NCI-H460 (cell line): ENCODE measurements at places on chromosomes 13 and 19.

DNA sequence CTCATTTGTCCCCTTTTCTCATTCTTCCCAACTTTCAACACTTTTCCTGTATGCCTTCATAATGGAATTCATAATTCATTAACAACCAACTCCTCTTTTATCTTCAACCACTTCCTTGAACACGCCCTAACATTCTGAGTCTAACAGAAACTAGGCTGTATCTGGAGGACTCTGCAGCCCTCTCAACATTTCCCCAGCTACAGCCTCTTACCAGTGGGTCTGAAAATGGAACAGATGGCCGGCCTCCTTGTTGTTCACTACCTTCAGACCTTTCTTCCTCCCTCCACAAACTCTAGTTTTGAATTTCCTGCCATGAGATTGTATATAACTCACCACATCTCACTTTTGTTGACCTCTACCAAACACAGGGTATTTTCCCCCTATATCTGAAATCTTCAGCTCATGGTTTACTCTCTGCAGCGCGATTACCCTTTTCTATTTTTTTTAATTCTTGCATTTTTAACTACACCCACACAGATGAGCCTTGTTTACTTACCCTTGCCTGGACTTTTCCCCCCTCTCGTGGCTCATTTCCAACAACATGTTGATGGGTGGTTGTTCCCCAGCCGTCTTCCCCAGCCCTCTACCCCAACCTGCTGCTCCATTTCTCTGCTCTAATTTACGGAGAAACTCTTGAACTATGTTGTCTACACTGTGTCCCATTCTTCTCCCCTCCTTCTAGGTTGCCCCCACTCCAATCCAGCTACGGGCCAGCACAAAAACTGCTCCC is 846 bp downstream of the ZNF790 start:
- no peak for DNase-seq

GRCh38 chr13:21967871-21968270 is 297.0 kb downstream of the FGF9 start:
- DNase-seq = no peak

DNA sequence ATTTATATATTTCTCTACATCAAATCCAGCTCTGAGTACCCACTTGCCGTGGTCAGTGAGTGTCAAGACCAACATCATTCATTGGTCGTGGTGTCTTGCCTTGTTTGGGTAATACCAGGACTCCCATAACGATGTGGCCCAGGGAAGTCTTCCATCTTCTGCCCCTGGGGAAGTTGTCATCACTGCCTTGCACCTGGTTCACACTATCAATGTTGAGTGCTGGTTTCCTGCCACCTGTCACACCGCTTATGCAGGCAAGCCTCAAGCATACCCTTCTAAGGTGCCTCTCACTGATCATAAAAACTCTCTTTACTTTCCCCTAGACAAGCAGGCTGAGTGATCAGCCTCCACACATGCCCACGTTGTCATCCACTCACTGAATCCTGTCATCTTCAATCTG is 382.4 kb downstream of the KCTD12 start:
- no peak for DNase-seq

GRCh38 chr13:97215325-97215724 is 6.8 kb upstream of the MBNL2 start:
- DNase-seq = no peak

- DNase-seq = no peak
These were observed 928.7 kb downstream of the PCDH9 start for GRCh38 chr13:66301482-66301881.

GRCh38 chr13:91383836-91384235 is 14.6 kb upstream of the GPC5 start:
- no peak for DNase-seq

DNA sequence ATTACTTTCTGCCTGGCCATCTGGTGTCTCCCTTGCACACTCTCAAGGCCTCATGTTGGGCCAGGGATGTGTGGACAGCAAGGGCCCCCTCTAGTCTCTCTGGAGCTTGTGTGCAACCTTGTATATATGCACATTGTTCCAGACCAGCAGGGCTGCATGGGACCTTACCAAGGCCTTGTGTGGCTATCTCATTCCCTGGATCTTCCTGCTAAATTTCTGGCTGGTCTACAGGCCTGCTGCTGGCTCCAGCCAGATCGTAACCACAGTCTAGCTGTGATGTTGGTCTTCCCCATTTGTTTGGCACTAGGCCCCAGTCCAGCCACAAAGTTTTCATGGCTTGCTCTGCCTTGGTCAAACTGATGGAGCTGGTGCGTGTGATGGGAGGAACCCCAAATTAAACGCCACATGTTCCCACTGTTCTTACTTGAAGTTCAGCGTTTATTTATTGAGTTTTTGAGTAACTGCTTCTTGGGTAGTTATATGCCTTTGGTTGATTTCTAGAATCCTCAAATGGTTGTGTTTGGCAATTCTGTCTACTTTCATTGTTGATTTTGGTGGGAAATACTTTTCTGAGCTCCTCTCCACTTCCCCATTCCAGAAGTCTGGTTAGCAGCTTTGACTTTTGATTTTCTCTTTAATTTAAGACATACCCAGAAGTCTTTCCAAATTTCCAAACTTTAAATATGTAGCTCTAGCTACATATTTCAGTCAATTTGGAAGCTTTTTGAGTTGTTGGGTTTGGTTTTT is 56.4 kb downstream of the SIPA1L3 start:
- DNase-seq = no peak

GRCh38 chr13:106337096-106337850 is 198.2 kb downstream of the EFNB2 start:
- no peak for DNase-seq

GRCh38 chr13:39870197-39870747 is 214.8 kb downstream of the COG6 start:
- no peak for DNase-seq

- peak; percentile 25 for DNase-seq
These were observed 56.5 kb downstream of the INTS6 start for GRCh38 chr13:51396352-51396751.

- DNase-seq = no peak
These were observed 2.0 kb downstream of the REX1BD start for GRCh38 chr19:18590273-18591272.

- DNase-seq = no peak
These were observed 32.7 kb downstream of the NALCN start for GRCh38 chr13:101383595-101383994.

DNA sequence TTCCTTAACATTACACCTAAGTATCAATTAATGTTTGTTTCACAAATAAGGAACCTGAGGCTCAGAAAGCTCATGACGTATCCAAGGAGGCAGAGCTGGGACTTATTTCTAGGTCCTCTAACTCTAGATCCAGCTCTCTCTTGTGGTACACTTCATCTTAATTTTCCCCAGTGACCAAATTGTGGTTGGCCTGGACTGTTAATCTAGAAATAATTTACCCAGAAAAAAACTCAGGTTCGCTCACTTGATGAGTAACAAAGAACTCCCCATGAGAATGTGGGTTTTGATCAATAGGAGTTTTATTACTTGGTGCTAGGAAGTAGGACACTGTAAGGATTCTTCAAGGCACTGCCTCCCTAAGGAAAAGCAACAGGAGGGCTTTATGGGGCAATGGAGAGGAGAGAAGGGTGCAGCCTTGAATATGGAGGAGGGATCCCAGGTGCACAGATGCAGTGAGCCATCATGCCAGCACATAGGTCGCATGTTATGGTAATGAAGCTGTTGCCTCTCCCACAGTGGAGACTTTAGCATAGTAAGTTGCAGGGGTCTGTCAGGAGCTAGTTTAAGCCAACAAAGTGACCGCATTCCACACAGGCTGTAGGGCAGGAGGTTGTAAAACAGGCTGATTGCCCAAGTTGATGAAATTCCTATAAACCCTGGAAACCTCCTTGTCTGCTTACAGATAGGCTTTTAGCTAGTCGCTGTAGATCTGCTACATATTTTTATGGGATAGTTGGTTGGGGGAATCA is 14.7 kb downstream of the RAP2A start:
- DNase-seq = no peak

DNA sequence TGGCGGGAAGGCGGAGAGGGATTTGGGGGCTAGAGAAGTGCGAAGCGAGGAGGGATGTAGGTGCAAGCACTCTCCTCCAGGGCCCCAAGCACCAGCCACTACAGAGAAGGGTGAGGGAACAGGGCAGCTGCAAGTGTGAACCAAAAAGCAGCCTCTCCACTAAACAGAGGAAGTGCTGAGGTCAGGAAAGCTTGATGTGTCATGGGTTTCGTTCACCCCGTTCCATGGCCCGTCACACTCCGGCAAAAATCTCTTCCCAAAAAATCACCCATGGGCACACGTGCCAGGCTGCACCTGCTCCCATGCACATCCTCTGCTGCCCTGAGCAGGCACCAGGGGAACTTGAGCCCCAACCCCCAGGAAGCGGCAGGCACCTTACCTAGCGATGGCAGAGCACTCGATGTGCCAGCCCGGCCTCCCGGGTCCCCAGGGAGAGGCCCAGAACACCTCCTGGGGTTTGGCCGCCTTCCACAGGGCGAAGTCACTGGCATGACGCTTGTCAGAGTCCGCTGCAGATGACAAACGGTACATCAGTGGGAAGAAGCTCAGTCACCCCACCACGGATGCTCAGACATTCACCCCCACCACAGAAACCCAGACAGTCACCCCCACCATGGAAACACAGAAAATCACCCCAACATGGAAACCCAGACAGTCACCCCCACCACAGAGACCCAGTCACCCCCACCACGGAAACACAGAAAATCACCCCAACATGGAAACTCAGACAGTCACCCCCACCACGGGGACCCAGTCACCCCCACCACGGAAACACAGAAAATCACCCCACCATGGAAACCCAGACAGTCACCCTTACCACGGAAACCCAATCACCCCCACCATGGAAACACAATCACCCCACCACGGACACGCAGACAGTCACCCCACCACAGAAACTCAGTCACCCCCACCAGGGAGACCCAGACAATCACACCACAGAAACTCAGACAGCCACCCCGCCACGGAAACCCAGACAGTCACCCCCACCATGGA is 29.0 kb downstream of the CARS2 start:
- DNase-seq = no peak

DNA sequence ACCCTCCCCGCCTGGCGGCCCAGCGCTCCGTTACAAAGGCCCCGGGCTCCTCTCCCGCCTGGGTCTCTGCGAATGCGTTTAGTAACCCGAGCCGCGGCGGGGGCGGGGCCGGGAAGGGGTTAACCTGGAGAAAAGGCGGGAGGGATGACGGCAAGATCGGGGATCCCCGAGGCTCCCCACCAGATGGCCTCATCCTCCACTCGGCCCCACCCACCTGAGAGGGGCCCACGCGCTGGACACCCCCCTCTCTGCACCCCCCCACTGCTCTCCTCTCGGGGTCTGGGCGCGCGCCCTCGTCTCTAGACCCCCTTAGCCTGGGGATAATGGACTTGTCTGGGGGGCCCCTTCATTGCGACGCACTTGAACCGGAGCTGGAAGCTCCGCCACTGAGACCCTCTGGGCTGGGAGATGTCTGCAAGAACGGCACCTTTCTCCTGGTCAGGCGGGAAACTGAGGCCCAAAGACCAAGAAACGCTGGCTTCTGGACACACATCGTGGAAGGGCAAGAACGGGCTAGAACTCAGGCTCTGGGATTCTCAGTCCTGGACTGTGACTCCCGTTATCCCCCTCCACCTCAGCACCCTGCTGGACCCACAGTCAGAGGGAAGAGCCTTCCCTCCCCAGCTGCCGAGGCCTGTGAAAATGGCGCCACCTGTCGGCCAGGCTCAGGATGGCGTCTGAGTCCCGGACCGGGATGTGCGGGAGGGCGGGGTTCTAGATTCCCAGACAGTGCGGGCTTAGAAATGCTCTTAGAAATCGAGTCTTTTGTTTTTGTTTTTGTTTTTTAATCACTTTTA is 2.9 kb upstream of the LTBP4 start:
- DNase-seq = peak; percentile 81

DNA sequence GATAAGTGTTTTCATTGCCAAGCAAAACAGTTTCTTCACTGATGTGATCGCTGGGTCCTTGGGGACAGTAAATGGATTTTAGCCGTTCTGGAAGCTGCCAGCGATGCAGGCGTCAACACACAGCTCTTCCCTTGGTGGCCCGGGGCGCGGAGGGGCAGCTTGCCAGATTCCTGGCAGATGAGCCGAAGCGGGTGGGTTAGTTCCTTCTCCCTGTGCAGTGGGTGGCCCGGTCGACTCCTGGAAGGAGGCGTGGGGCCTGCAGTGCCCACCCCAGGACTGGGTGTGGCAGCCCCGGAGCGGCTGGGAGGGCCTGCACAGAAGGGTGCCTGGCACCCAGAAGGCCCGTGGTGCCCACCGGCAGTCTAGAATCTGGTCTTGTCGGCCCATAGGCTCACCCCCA is 69.0 kb downstream of the KDM4B start:
- DNase-seq = no peak

DNA sequence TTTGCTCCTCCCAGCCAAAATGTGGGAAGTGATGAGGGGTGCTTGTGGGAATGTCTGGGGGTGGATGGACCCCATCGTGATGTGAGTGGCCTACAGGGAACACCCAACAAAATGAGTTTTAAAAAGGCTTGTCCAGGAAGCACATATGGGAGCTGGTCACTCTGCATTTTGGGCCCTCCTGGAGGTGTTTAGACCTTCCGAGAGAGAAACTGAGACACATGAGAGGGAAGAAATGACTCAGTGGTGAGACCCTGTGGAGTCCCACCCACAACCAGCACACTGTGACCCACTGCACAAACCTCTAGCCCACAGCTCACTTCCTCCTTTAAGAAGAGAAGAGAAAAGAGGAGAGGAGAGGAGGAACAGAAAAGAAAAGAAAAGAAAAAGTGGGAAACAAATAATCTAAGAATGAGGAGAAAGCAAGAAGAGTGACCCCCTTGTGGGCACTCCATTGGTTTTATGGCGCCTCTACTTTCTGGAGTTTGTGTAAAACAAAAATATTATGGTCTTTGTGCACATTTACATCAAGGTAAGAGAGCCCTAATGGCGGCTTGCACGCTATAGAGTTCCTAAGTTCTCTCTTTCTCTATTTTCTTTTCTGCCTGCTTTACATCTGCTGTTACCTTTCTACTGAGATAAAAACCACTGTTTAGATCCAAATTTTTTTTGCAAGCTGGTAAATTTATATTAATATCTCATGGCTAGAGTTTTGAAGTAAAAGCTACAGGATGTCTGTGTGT is 13.3 kb upstream of the LILRB1 start:
- DNase-seq = no peak

GRCh38 chr19:1943661-1944087 is 2.7 kb downstream of the CSNK1G2 start:
- DNase-seq = no peak
